NCI-H524 treated with DMSO at 0.1 percent for 48 hours (cell line): ENCODE measurements at places on chromosomes 3 and 15.

DNA sequence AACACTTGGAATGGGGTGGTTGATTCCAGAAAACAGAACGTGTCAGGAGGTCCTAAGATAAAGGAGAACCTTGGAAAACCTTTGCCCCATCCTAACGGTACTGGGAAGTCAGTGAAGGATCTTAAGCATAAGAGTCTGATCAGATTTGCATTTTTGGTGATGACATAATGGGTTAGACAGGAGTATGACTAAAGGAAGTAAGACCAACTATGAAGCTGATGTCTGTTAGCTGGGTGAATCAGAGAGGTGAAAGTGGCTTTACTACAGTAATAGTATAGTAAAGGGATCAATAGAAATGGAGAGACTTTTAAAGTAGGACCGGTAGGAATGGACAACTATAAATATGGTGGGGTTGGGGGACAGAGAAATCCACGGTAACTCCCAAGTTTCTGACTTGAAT, 12.6 kb downstream of the GTF2A2 start:
- no peak for DNase-seq

DNA sequence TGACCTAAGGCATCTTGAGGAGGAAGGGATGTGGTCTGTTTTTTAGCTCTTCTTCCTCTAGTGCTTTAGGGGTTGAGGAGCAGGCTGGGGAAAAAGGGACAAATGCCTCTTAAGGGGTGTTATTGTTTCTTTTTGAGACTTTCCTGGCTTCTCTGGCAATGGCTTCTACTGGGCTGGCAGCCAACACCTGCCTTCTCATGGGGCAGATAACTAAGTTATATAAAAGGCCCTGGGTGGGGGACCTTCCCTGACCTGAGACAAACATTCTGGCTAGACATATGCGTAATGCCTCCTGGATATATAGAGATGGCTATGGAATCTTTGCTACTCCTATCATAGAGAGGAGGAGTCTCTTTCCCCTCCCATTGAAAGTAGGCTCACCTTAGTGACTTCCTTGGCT, 179.2 kb upstream of the PROK2 start:
- no peak for DNase-seq

- DNase-seq, result peak; percentile 68
These were observed 5.1 kb upstream of the IQSEC1 start for GRCh38 chr3:13078163-13078905.

DNA sequence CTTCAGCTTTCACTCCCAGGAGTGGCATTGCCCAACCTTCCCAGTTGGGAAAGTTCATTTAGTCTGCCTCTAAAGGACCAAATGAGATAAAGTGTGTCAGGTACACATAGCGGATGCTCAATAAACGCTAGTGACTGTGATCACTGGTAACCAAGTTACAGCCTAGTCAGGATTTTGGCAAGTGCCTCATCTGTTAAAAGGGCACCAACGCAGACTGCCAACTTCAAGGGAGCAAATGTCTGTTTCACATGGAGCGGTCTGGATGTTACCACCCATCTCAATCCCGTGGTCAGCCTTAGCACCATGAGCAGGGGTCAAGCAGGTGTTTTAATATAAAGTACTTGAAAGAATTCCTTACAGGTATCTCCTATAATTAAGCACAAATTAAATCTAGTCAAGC, 22.7 kb downstream of the SLCO3A1 start:
- no peak for DNase-seq

DNA sequence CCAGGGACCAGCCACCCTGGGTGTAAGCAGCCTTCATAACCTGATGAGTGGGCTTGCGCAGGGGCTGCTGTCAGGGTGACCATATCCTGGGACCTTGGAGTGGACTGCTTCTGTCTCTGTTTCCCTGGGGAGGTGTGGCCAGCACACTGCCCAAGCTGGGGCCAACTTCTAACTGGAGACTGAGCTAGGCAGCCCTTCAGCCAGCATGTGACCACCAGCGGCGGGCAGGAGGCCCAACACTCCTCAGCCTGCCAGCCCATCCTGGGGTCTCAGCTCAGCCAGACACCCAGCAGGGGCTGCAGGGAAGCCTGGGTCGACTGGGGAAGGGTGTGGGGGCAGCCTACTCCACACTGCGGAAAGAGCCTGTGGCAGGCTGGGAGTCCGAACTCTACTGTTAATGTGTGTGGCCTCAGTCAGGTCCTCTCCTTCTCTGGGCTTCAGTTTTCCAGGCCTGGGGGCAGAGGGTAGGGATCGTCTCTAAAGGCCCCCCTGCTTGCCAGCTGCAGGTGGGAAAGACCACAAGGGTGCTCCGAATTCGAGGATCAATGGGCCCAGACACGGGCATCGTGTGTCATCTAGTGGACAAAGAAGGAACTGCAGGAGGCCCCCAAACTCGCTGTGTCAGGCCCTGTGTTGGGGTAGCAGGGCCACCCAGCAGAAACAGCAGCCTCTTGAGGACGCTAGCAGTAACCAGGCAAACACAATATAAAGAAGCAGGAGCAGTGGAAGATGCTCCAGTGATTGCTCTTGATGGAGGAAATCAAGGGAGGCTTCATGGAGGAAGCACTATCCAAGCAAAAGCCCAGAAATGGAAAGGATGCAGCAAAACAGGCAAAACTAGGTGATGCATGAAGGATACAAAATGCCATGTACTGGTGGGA, 2.0 kb upstream of the SEMA3G start:
- no peak for DNase-seq

- DNase-seq, result no peak
These were observed 7.2 kb downstream of the PBRM1 start for GRCh38 chr3:52678265-52679198.

DNA sequence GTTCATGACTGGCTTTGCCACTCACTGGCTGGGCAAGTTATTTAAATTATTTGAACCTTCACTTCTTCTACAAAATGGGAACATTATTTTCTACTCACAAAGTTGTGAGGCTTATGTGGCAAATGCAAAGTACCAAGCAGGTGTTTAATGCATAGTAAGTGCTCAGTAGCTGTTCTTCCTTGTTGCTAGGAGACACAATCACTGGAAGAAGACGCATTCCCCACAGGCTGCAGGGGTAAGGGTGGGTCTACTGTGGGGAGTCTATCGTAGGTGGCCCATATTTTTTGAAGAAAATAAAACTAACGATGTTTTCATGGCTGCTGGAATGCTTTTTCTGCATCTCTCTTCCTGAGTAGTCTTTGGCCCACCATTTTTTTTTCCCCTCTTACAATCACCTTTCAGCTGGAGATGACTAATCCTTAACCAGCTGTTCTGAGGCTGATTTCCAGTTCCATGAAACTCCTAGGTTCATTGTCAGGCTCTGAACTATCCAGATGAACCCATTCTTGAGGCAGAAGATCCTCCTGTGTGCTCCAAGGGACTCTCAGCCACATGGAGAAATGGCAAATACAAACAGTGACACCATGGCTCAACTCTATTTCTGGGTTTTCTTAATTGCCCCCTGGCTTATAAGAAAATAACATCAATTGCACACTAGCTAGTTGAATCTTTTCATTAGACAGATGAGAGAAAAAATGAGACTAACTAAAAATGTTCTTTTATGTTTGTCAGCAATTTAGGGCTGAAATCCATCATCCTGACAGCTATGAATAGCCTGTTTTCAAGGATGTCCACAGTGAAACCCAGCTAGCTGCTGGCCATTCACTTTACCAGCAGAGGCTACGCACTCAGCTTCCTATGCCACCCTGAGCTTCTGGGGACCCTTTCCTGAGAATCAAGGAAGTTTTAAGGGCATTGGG, 108.3 kb upstream of the ETV5 start:
- DNase-seq, result no peak

DNA sequence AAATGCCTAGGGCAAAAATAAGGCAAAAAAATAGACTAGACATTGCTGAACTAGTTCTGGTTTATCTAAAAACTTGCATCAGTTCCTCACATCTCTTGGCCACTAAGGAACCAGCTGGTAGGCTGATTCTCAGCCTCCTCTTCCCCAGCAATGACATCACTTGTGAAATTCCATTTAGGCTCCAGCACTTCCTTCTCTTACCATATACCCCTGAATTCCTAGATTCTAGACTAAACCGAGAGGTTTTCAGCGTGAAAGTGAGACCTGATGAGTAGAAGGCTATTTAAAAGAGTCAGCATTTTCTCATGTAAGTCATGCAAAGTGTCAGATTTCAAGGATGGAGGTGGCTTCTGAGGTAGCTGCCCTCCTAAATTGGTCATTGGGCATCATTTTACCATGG, 247.1 kb upstream of the CDIN1 start:
- no peak for DNase-seq

GRCh38 chr15:44231842-44232241, 36.8 kb upstream of the FRMD5 start:
- no peak for DNase-seq

- no peak for DNase-seq
These were observed at the start of gene RYR3 for GRCh38 chr15:33310481-33311311. RYR3 (plus strand) TSS chr15:33310967; CDS start chr15:33311046, 79 bp downstream.

- DNase-seq, result no peak
These were observed 216.7 kb downstream of the CDIN1 start for GRCh38 chr15:36796161-36796560.

DNA sequence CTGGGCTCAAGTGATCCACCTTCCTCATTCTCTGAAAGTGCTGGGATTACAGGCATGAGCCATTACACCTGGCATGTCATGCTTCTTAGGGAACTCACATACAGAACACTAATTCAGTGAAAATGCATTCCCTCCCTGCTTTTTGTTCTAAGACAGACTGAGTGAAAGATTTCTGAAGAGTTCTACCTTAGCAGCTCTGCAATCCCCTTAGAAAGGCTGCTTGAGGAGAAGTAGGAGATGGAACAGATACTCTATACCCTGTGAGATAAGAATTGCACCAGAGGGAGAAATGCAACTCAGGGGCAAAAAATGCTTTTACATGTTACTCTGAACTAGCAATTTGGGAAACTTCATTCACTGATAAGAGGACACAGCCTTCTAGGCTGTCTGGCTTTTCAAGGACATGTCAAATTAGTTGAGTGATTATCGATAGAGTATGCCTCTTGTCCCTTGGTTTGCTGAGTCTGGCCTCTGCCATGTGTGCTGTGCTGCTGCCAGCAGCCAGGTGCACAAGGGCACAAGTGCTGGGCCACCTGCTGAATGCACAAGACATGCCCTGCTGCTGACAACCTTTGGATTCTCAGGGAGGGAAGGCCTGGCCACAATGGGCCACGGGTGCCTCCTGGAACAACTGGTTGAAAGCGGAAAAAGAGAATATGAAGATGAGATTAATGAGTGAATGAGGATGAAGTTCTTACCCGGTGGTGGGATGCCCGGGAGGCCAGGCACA, 17.8 kb downstream of the UQCC5 start:
- no peak for DNase-seq

- DNase-seq, result no peak
These were observed 235.9 kb upstream of the CTDSPL start for GRCh38 chr3:37625690-37626360.

DNA sequence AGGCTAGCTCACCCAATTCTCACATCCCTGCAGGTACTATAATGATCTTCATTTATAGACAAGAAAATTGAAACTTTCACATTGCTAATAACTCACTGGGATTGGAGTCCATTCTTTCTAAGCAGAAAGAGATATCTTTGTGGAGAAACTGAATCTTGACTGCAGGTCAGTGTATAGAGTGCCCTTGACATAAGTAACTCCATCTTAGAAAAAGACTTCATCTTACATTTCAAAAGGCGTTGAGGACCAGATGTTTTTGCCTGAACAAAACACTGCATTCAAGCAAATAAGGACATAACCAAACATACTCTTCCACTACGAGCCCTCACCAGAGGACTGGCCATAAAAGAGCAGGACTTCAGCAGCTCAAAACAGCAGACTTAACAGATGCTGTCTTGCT, 6.8 kb upstream of the CCR3 start:
- no peak for DNase-seq

- no peak for DNase-seq
These were observed 1108.3 kb downstream of the ROBO1 start for GRCh38 chr3:78659386-78659987.
